Stimulated activated CD4-positive, alpha-beta T cell treated with anti-CD3 and anti-CD28 coated beads, Interleukin-1b, Interleukin-23, amount 100 ng/mL, for 1 hour (primary cell): ENCODE measurements at places on chromosomes 7 and 10.

DNA sequence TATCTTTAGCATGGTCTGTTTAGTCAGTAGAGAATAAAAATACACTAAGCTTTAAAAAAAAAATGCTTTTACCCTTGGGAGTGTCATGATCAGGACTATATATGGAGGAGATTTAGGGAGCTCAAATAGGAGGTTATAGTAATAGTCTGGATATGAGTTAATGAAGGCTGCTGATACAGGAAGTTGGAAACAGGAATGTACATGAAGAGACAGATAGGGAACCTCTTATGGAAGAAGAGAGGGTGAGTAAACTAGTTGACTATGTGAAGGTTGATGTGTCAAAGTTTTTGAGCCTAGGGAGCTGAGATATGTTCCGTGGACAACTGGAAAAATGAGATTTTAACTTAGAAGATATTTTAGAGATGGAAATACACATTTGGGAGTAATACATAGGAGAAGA lies 472.0 kb upstream of the FZD8 start:
- DNase-seq, result no peak

DNA sequence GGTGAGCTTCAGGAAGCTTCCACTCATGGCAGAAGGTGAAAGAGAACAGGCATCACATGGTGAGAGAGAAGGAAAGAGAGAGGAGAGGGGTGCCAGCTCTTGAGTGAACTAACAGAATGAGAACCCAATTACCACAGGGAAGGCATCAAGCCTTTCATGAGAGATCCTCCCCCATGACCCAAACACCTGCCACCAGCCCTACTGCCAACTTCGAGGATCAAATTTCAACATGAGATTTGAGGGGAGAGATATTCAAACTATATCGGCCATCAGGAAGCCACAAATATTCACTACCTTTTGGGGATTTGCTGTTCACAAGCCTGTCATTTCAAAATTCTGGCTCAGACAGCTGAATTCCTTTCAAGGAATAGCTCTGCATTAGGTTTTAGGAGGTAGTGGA lies 39.9 kb upstream of the SMNDC1 start:
- DNase-seq, result no peak

DNA sequence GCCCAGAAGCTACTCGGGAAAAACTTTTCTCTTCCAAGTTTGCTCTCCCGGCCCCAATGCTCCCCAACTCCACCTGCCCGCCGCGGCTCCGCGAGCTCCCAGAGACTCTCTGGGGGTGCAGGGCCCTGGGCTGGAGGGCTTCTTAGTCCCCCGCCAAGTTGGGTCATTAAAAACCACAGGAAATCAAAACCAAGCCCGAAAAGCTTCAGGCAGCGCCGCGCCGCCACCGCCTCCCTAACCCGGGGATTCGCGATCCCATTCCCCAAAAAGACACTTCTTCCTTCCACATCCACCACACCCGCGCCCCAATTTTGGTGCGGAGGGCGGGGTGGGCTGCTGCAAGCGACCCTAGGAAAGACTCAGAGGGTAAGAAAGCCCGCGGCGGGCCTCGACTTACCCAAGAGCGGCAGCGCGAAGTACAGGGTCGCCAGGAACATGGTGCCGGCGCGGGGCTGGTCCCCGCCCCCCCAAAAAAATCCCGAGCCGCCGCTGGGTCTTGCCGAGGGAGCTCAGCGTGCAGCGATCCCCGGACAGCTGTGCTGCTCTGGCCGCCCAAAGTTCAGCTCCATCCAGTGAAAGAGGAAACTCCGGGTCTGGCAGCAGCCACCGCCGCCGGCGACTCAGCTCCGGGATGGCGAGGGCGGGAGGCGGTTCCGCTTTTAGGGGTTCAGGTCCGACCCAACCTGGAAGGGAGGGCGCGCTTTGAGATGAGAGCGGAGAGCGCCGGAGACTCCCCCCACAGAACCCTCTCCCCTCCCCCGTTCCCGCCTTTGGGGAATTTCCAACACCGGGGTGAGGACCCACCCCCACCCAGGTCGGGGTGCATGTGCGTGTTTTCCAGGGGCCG lies 1.2 kb downstream of the GFRA1 start:
- DNase-seq, result no peak

DNA sequence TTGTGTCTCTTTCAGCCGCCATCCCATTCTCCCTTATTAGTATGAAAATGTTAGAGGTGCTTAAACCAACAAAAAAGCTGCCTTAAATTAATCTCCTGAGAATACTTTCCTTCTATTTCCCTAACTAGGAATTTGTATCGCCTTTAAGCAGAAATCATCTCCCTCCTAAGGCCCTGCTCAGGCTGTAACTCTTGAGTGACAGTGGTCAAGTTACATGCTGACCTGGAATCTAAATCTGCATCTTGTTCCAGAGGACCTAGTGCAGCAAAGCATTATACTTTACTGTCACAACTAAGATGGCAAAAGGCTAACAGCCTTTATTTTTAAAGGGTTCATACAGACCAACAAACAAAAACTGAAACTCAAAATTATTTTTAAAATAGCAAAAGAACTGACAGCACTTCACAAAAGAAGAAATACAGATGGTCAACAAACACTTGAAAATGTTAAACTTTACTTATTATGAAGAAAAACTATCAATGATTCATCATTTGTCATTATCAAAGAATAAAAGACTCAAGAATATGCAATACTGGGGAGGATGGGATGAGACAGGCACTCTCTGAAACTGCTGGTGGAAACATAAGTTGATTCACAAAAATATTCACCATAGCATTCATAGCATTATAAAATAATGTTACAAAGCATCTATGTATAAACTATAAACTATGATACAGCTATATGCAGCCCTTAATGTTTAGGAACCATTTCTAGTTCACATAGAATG lies 11.0 kb downstream of the CYREN start:
- no peak for DNase-seq

DNA sequence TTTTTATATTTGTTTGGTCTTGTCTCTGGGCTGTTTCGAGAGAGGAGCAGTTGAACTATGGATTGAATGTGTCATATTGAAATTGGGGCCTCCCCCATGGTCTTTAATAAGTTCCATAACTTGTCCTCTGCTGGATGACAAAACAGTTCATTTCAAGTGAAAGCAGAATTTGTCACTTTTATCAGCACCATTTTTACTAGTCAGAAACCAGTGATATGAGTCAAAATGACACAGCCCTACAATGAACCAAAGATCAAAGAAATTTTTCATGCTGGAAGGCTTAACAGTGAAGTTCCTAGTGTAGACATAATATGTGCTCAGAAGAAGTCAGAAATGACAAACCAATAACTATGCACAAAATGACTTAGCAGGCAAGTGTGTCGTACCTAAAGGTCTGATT lies 133.6 kb upstream of the VWC2 start:
- DNase-seq, result no peak

GRCh38 chr10:81219758-81220157 lies 655.2 kb upstream of the NRG3 start:
- DNase-seq, result no peak

DNA sequence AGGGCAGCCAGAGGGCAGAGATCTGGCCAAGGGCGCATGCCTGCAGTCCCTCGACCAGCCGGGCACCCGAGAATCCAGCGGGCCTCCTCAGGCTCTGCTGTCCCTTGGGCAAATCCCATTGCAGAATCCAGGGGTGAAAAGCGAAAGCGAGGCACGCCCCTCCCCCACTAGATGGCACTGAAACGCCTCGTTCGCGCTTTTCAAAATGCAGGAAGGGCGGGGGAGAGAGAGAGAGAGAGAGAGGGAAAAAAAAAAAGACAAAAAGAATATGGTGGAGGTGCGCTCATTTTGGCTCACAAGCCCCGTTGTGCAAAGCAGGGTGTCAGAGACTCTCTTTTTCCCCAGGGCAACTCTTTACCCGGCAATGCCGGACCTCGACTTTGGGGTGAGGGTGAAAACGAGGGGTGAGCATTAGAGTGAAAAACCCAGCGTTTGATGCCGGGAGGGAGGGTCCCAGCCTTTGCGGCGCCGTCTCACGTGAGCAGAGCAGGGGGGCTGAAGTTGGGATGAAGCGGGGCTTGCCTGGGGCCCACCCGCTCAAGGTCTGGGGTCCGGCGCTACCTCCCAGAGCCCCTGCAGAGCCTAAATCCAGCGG lies 2.5 kb upstream of the TMEM178B start:
- DNase-seq, result no peak

- DNase-seq, result no peak
Measured at GRCh38 chr10:110081911-110082310, 74.1 kb downstream of the ADD3 start.

DNA sequence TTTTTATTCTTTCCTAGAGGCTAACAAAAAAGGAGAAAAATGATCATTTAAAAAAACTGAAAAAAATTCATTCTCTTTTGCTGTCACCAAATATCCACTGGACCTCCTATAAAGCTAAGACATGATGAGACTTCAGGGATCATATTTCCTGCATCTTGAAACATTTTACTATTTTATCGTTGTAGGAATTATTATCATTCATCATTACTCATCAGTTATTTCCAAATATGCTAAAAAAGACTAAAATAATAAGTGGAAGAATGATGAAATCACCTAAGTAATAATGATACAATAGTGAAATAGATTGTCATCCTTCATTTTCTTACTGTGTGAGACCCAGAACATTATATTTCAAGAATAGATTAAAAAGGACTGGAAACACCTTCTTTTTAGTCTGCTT lies 28.3 kb downstream of the TAF3 start:
- DNase-seq, result no peak

- no peak for DNase-seq
Measured at GRCh38 chr7:148699782-148700629, 1.3 kb downstream of the CUL1 start.
